ENCODE measurements at places on chromosomes 5 and 9.
A peak's percentile ranks its signal among the peaks of the same experiment; 100 is the strongest.

DNA sequence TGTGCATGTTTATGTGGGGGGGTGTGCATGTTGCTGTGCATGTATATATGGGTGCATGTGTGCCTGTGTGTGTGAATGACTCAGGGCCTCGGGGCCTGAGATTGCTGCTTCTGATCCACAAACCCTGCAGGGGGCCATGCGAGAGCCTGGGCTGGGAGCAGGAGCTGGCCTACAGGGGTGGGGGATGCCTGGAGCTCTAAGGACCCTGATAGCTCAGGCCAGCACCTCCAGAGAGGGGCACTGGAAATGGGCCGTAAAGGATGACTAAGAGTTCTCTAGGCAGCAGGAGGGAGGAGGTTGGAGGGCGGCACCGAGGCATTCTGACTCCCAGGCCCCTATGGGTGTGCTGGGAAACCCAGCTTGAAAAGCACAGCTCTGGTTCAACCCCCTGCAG lies 6.9 kb upstream of the UBAC1 start:
- DNase-seq, result no peak

GRCh38 chr5:87410931-87411330 lies 1.8 kb downstream of the CCNH start:
- DNase-seq, result no peak

- peak; percentile 80 for DNase-seq
Measured at GRCh38 chr5:179060116-179061008, at the start of gene ZNF354C. Gene ZNF354C, plus strand, starts transcription at chr5:179060373. Its CDS starts 1,696 bp downstream, at chr5:179062069.

DNA sequence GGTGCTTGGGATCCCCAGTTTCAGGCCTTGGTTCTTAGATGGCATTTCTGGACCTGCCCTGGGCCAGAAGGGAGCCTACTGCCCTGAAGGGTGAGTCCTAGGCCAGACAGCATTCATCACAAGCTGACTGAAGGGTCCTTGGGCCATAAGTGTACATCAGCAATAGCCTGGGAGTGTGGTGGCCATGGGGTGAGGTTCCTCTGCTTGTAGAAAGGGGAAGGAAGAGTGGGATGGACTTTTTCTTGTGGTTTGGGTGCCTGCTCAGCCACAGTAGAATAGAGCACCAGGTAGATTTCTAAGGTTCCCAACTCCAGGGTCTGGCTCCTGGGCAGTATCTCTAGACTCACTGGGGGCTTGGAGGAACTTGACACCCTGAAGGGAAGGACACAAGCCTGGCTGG lies 95.2 kb upstream of the PHF24 start:
- no peak for DNase-seq

- DNase-seq, result no peak
Measured at GRCh38 chr5:126124706-126125345, 298.4 kb upstream of the GRAMD2B start.

- no peak for DNase-seq
Measured at GRCh38 chr9:87282538-87282937, 215.1 kb upstream of the DAPK1 start.

GRCh38 chr9:133341369-133342068 lies 5.5 kb upstream of the SURF6 start:
- no peak for DNase-seq

DNA sequence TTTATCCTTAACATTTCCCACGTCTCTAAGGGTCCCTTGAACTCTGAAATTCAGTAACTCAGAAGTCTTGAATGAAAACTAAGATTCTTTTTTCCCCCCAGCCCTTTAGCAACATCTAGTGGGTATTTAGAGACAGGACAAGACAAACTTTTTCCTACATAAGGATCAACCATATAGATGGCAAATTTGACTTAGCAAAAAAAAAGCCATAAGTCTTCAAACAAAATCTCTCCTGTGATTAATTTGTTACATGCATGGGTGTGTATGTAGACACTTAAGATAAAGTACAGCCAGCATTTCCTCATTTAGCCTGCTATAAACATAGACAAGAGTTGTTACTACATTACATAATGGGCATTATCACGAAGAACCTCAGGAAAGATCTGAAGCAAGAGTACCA lies 29.1 kb upstream of the ANKRD31 start:
- DNase-seq, result peak; percentile 36

DNA sequence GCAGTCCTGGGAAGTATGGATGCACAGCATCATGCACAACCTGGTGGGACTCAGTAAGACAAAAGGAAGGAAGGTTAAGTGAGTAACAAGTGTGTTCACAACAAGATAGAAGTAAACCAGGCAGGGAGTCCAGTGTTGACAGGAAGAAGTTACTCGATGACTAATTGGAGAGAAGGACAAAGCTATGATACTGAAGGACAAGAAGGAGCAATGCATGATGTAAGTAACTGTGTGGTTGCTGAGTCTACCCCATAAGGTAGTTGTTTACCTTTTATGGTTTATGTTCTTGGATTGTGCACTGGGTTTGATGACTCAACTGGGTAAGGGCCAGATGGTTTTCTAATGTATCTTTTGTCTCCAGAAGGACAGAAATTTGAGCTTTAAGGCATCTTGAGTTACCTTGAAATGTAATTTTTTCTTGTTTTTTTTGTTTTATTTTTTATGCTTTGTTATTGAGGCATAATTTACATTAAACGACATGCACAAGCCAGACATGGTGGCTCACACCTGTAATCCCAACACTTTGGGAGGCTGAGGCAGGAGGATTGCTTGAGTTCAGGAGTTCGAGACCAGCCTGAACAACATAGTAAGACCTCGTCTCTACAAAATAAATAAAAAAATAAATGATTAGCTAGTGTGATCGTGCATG lies 89.2 kb upstream of the CAST start:
- no peak for DNase-seq

- no peak for DNase-seq
Measured at GRCh38 chr9:113711251-113711650, 164.9 kb upstream of the ZNF618 start.

DNA sequence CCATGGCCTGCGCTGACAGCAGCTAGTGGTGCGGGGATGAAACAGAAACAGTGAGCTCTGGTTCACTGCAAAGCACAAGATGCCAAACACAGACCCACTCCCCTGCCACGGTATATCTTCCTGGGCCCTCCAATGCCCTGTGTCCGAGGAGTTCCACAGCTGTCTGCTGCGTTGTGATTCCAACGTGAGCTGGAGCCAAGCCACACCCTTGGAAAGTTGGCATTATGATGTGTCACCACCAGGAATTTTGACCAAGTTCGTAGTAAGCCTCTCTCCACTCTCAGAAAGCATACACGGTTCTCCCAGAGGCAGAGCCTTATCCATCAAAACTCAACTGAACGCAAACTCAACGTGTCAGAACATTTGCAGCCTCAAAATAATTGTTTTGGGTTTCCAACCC lies 55.6 kb downstream of the MACROH2A1 start:
- no peak for DNase-seq

- DNase-seq, result no peak
Measured at GRCh38 chr9:5510989-5511388, 658 bp downstream of the PDCD1LG2 start.

- no peak for DNase-seq
Measured at GRCh38 chr5:178320281-178320855, 87.8 kb upstream of the PHYKPL start.

DNA sequence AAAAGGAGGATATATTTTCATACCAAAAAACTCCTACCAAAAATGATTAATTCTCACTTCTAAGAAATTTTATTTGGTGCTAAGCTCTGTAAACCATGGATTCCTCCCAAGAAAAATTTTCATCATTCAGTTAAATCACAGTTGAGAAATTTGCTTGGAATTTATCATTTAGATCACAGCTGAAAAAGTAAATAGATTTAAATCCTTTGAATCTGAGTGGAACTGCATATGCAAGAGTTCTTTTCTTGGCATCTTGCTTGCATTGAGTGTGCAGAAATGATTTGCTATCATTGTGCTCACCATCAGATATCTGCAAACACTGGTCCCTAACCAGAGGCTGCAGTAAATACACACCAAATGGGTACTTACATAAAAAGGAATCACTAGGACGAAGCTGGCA lies 836.1 kb upstream of the CDH6 start:
- DNase-seq, result no peak

DNA sequence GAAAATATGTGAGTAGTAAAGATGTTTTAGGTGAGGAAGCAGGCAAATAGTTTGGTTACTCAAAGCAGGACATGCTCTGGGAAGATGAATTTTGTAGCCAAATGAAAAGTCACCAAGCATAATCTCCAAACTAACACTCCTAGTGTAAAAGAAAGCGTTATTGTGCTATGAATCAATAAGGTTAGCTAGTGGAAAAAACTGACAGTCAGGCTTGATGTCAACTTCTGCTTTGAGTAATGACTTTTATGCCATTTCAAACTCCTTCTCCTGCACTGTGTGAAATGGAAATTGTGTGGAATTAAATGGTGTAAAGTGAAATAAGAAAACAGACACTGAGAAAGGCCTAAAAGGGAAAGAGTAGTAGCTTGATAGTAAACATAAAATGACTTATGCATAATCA lies 637.2 kb upstream of the DMAC1 start:
- DNase-seq, result no peak

DNA sequence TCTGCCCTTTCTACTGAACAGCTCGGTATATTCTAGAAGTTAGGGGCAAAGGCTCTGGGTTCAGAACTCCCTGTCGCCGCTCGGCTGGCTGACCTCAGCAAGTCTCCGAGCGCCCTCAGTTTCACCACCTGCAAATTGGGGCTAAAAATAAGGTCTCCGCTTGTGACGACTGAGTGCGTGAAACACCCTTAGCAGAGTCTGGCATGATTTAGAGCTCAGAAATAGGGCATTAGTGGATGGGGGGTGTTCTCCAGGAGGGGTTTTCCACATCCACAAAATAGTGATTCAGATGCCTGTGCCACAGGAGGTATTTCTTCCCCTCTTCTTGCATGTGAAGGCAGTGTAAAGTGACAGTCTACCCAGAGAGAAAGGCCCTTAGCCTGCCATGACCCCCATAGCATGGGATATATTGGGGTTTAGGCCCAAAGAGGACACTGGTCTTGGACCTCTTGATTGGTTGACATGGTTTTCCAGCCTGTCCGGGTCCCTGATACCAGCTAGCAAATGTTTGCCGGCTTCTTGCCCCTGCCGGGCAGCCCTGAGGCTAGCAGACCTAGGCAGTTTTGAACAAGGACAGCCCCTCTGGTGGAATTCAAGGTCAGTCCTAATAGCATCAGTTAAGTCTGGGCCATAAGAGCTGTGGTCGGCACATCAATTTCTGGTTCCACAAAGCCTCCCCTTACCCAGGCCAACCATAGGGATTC lies 1.4 kb downstream of the ERGIC1 start:
- peak; percentile 8 for DNase-seq

GRCh38 chr9:12760758-12761157 lies 14.1 kb upstream of the LURAP1L start:
- DNase-seq, result no peak

GRCh38 chr5:79772651-79773050 lies 83.0 kb downstream of the CMYA5 start:
- no peak for DNase-seq

DNA sequence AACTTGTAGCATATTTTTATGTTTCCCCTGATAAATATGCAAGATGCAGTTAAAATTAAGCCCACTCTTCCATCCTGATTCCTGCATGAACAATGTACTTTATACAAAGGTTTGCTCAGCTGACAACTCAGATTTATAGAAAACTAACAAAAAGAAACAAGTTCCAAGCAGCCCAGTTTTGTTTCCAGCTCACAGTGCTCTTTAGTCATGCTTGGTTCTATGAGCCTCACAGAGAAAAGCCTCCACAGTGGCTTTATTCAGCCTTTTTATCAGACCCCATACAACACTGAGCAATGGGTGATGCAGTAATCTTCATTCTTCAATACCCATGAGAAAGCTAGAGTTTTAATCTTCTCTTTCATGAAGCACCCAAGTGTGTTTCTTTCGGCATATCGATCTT lies 329.6 kb downstream of the SLCO4C1 start:
- no peak for DNase-seq

DNA sequence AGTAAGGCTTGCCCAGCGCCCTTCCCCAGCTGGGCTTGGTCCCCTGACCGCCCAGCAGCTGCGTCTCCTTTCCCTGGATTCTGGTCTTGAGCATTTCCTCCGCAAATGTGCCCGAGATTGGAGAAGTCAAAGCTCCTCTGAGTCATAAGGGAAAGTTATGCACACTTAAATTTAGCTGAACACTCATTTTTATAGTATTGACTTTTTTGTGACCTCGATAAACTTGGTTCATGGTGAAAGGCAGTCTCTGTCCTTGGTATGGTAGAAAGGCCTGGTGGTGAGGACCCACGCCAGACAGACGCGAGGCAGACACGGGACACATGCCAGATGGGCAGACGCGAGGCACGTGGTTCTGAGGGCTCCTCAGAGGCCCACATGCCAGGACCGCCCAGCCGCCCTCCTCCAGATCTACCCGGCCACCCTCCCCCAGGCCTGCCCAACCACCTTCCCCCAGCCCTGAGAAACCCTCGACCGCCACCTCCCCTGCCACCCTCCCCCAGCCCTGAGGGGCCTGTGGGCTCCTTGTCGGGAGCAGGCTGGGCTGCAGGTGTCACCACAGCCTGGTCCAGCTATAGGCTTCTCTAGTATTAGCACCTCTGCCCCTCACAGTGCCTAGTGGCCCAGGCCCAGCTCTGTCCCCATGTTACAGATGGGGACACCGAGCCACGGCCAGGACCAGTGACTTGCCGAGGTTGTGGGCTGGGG lies 60.9 kb upstream of the CACNA1B start:
- DNase-seq, result no peak

- DNase-seq, result no peak
Measured at GRCh38 chr5:115494570-115495289, 49.8 kb downstream of the FEM1C start.

DNA sequence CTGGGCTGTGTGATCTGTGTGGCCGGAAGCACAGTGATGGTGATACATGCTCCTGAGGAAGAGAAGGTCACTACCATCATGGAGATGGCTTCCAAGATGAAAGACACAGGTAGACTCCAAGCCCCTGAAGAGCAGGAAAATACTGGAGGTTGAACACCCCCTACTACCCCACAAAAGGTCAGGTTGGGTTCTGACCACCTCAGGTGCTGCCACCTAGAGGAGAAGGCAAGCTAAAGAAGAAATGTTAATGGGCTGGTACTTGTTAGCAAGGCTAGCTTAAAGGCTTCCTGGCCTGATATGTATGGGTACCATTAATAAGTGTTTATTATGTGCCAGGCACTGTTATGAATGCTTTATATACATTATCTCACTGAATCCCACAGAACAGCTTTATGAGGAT lies 11.7 kb downstream of the NIPAL4 start:
- DNase-seq, result no peak

DNA sequence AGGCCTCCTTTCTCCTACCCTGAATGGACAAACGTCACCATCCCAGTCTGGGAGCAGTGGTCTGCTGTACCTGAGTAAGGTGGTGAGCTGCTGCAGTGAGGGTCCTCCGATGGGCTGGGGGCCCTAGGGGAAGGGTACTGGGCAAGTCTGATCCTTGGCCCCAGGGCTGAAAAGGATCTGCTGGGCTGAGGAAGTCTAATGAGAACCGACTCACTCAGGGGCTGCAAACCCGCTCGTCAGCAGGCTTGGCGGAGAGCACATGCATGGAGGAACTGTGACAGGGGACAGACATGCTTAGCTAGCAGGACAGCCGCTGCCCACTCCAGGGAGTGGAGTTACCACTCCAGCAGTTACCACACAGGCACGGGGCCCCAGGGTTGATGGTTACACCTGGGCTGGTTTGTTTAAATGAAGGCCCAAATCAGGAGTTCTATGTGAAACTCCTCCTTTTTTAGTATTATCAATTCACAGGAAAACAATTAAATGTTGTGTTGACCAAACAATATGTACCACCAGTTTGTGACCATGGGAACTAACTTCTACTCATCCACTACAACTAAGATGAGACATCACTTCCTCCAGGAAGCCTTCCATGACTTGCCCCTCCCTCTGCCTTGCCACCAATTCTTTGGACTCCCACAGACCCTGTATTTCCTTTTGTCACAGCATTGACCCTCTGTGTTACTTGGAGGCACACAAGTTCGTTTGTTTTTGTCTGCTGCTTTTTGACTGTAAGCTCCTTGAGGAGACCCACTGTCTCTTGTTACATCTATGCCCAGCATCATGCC lies 56.1 kb upstream of the CPLX2 start:
- DNase-seq, result no peak
